ENCODE measurements at places on chromosomes 7 and 10.

- DNase-seq, result no peak
These were observed 27.9 kb upstream of the CUL1 start for GRCh38 chr7:148670807-148671206.

DNA sequence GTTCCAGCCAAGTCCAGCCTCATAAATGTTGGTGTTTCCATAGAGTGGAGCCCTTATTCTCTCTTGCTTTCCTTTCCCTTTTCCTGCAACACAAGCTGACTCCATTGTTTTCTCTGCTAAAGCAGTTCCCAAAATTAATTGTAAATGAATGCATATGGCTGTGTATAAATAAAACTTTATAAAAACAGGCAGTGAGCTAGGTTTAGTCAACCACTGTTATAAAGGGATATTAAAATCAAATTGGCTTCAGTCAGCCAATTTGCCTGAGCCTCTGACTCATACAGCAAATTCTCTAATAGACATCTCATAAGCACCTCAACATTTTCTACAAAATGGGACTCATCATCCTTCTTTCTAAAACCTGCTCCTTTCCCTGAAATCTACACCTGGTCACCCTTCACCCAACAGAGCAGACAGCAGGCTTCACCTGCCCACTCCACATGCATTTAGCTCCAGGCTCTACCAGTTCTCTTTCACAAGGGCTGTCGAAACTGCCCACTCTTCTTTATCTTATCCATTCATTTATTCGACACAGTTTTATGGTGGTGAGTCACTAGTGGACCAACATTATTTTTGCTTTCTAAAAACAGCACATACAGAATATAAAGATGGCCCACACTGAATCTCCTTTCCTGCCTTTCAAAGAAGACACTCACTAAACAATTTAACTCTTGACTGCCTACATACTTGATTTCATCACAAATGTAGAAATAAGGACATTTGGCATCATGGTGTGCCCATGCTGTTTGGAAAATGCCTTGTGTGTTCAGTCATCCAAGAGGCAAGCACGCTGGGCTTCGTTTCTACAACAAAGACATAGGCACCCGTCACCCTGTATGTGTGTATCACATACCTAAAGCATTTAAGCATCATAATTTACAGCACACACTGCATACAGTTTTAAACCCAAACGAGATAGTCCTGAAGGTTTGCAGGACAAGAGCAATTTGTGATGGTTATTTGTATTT is 74.6 kb upstream of the C7orf33 start:
- no peak for DNase-seq

- DNase-seq, result peak; percentile 68
These were observed 12.6 kb upstream of the ARL4A start for GRCh38 chr7:12674861-12675260.

DNA sequence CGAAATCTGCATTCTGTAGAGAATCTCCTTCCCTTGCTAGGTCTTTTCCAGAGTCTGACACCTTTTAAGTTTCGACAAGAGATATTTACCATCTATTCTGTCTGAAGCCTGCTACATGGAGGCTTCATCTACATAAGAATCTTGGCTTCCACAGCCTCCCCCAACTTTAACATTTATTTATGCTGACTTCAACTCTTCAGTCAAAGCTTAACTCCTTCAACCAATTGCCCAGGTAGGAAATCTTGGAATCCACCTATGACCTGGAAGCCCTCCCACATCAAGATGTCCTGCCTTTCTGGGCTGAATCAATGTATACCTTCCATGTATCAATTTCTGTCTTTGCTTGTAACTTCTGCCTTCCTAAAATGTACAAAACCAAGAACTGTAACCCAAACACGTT is 54.7 kb downstream of the MINPP1 start:
- DNase-seq, result no peak

GRCh38 chr10:10665750-10666149 is 351.9 kb upstream of the CELF2 start:
- no peak for DNase-seq

- DNase-seq, result no peak
These were observed 78.9 kb downstream of the ANLN start for GRCh38 chr7:36468370-36469101.

- no peak for DNase-seq
These were observed 10.4 kb upstream of the IL15RA start for GRCh38 chr10:5987747-5988146.

DNA sequence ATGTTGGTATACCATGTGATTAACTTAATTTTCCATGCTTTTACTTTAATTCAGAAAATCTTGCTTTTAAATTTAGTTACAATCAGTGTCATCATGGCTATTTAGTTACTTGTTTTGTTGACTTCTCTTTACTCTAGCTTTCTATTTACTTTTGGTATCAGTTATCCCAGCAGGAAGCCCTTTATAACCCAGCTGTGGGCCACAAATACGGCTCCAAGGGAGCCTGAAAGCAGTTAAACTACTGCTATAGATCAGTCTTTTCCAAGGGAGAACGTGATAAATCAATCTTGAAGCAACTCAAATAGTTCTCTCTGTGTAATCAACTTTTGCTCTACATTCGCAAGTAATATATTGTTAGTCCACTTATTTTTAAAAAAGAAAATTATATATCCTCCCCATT is 287.4 kb downstream of the CACNA2D1 start:
- DNase-seq, result no peak
